Transverse colon (tissue), 4 donors: ENCODE measurements at places on chromosomes 2 and 18. TPM values are rescaled to one million over a fixed set of nuclear protein-coding genes. Genes with fewer than 3 reads are reported as not detected.

The CD8A gene
- total RNA-seq = 4.1 TPM

The CNTNAP5 gene
- total RNA-seq = not detected

DNA sequence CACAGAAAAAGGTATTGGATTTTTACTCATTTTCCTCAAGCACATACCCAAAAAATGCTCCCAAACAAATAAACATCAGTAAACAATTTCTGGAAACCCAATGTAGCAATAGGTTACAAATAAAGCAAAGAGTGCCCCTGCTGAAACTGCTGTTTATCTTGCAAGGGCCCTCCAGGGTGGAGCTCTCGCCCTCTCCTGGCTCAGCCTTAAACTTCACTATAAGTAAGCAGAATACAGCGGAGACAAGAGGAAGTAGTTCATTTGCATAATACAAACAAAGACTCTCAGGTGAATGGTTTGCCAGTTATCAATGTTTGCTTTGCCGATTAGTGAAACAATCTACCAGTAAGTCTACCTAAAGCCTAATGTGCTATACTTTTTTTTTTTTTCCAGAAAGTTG, 437.6 kb downstream of the DLGAP1 start:
- no peak for DNase-seq

GRCh38 chr2:18930971-18931370, 341.6 kb upstream of the NT5C1B start:
- no peak for DNase-seq
